HepG2 (cell line): ENCODE measurements at places on chromosomes 3 and 15. TPM values are rescaled to one million over a fixed set of nuclear protein-coding genes. Genes with fewer than 3 reads are reported as not detected.
A peak's percentile ranks its signal among the peaks of the same experiment; 100 is the strongest.

DNA sequence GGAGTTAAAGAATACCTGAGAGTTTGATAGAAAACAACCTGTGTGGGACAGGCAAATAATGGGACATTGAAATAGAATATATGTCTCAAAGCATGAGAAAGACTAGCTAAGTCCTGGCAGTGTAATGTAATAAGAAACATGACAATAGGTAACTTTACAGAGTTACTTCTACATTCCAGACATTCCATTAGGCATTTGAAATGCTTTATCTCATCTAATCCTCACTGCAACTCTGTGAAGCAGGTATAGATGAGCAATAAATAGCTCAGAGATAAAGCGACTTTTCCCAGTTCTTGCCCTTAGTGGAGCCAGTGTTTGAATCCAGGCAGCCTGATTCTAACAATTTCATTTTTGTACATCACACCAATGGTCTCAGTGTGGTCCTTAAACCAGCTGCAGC, 76.8 kb downstream of the CPNE4 start:
- DNase-seq, result no peak

DNA sequence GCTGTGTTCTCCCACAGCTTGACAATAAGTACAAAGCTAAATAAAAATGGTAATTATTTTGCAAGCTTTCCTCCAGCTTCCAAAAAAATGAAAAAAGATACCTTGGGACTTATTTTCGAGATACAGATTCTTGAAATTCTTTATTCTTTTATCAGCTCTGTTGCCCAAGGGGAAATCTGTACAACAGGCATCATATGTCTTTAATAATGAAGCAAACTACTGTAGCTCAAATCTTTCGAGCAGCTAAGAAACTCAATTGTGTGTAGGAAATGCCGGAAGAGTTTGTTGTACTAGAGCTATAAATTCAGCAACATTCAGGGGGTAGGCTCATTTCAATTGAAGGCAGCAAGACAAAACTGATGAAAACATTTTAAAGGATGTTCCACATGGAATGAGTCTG, 297.7 kb downstream of the GBE1 start:
- DNase-seq, result no peak

ACKR4 gene
- total RNA-seq, result not detected in 2 replicates

DNA sequence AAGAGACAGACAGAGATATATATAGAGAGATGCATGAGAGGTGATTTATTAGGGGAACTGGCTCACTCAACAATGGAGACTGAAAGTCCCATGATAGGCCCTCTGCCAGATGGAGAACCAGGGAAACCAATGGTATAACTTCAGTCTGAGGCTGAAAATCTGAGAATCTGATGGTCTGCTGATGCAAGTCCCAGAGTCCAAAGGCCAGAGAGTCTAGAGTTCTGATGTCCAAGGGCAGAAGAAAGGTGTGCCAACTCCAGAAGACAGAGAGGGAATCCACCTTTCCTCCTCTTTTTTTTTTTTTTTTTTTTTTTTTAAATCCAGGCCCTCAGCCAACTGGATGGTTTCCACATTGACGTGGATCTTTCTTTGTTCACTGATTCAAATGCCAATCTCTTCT, 197.9 kb upstream of the MEIS2 start:
- DNase-seq, result no peak

GRCh38 chr15:84597296-84597695, 3.5 kb upstream of the ZSCAN2 start:
- no peak for DNase-seq

DNA sequence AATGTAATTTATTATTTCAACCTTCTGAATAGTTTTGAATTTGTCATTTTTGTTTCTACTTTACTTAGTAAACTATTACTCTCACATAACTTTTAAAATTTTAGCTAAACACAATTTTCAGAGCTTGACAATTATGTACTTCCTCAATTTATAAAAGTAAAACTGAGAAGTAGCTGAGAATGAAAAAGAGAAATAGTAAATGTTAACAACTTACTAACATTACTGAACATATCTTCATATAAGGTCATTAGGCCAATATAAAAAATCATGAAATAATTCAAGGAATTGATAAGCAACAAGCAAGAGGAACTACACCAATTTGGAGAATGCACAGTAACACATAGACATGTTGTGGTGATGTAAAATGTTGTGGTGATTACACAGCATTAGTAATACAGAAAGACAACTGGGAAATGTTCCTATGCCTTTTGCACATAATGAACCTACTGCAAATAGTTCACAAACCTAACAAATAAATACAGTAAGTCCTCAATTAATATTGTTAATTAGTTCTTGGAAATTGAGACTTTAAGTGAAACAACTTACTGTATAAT, 137.9 kb downstream of the CBLB start:
- DNase-seq, result no peak

GRCh38 chr15:99452728-99453636, 112.8 kb upstream of the MEF2A start:
- peak; percentile 30 for DNase-seq

- peak; percentile 46 for DNase-seq
Observed at GRCh38 chr15:77634266-77634962, 1.7 kb upstream of the LINGO1 start.

DNA sequence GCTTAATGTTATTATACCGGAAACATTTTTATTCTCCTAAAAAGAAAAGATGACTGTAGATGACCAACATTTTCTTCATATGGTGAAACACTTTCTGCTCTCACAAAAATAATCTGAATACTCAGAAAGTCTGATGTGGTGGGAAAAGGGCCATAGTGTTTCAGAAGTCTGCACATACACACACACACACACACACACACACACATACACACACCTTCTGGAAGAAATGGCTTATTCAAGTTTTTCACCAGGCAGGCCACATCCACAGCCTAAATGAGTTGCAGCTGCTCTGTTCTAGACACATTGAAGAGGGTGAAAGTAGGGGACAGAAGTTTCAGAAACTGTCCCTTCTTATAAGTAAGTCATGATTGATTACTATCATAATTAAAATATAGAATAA, 220.0 kb downstream of the ZMAT3 start:
- no peak for DNase-seq

DNA sequence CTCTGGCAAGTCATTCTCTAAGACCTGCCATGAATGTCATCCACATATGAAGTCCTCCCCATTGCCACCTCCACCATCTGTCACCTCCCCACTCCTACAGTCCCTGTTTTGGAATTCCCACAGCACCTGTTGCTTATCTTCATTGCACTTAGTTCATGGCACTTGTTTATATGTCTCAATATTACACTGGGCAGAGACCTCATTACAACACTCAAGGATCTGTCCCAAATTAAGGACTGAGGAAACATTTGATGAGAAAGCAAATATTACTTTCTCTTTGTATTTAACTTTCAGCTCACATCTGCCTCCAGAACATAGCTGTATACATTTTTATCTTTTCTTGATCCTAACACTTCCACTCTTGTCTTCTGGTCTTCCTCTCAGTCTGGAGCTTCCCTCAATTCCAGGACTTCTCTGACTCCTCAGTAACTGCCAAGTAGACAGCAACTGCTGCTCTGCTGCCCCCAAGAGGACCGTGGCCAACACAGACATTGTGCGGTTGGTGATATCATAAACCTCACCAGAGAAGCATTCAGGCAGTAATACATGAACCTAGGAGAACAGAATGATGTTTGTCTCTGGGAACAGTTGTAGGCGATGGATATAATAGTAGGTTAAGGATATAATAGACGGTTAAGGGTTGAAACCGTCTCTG, 45.0 kb upstream of the FGF12 start:
- peak; percentile 2 for DNase-seq

PIF1 gene
- 8.3 and 19.7 TPM in 2 replicates for total RNA-seq

GOLGA6B gene
- not detected in 2 replicates for total RNA-seq

DNA sequence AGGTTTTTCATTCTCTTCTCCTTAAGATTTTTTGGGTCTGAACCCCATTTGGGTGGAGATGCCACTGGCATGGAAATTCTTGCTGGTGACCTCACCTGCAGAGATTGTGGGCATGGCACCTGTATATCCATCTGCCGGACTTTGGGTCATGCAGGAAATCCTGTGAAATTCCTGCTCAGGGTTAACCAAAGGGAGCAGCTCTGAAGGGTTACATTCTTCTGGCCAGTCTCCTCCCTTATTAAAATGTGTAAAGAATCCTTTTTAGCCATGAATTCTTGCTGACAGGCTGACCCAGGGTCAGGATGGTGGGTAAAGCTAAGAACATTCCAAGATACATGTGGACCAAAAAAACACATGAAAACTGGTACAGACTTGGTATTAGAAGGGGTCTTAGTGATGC, 27.4 kb downstream of the ARHGEF26 start:
- DNase-seq, result no peak

KLF15 gene
- 5.4 and 7.8 TPM in 2 replicates for total RNA-seq
